NCI-H345 (cell line): ENCODE measurements at places on chromosomes 11 and 22.

DNA sequence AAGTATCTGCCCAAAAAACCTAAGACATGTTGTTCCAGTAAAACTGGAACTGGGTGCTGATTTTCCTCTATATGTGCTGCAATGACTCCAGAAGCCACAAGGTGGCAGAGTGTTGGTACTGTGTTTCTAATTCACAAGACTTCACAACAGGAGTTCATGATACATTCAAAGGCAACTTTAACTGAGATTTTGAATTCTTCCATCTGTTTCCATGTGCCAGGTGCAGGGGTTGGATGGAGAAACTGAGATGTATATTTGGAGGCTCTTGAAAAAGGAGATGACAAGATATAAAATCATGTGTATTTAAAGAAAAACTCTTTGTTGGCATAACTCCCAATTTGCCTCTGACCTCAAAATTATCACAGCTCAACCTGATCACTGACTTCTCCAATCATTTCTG lies 1098.6 kb upstream of the CCDC90B start:
- DNase-seq = peak; percentile 25

DNA sequence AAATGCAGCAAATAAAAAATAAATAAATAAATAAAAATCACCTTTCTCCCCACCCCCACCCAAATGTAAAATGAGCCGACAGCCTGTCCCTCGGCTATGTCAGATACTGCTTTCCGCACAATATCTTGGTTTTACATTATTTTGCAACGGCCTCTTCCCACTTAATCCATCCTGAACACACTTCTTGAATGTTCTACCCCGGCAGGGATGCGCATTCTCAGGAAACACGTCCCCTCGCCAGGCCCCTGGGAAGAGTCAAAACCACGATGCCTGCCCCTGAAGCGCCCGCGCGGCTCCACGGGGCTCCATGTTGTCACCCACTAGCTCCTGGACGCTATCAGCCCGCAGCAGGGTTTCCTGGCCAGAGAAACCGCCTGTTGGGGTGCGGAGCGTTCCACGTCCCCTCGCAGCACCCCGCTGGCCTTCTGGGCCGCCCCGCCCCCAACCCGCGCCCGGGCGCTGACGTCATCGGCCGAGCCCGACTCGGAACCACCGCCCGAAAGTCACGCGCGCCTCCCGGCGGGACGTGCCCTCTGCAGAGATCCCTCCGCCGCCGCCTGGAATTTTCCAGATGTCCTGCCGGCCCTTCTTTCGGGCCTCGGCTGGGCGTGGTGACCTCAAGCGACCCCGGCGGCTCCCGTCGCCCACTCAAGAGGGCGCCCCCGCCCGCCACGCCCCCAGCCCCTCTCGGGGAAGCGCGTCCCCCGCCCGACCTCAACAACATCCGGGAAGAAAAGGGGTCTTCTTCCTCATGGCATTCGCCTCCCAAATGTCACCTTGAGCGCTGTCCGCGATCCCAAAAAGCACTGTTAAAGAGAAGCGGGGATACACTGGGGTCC lies 585 bp upstream of the NEAT1 start:
- DNase-seq = no peak

- DNase-seq = no peak
These were observed 147.0 kb downstream of the PAX6 start for GRCh38 chr11:31664129-31664528.

DNA sequence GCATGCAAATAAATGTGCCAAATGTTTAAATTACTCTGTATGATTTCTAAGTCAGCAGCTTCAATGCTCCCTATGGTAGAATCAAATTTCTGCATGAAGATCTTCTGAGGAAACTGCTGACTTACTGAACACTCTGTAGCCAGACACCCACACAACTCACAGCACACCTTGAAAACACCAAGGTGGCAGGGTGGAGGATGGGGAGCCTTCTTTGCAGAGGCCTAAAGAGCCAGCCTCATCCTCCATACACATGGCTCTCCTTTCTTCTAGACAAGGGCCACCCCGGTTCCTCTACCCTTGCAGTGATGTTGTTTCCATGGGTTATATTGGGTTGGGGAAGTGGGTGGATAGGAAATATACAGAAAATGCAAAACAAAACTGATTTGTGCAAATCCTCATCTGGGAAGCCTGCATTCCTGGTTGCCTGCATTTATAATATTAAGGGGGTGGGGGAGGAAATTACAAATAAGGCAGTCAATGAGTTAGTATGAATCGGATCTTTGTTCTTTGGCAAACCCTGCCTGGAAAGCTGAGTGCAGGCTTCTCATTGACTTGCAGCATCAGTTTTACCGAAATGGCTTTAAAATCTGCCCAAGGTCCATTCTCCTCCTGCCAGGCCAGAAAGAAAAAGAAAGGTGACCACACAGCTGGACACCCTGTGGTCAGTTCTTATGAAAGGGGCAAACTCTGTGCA lies 15.8 kb upstream of the ETS1 start:
- no peak for DNase-seq

DNA sequence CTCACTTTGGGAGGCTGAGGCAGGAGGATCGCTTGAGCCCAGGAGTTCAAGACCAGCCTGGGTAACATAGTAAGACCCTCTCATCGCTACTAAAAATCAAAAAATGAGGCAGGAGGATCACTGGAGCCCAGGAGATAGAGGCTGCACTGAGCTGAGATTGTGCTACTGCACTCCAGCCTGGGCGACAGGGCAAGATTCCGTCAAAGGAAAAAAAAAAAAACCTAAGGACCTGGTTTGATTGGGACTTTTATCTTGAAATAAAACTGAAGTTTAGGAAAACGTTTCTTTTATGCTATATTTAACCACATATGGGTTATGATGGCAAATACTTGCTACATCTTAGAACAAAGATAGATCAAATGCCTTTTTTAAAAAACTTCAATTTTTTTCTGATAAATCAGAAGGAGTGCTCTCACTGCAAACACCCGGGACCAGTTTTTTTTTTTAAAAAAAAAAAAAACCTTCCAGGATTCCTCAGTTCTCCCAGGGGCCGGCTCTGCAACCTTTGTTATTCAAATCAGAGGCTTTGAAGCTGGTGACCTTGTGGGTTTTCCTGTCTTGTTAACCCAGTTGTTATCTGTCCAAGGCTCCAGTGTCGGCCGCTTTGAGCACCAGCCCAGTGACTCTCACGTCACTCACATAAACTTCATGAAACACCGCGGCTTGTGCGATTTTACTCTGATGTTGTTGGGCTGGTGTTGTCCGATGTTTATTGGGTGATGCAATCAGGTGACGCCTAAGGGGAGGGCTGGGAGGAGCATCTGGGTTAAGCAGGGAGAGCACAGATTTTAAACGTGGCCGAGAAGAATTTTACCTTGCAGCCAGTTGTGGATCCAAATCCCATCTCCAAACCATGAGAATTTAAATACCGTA lies 24.7 kb upstream of the SLC22A12 start:
- DNase-seq = peak; percentile 56

- no peak for DNase-seq
These were observed 825 bp downstream of the FBXO3 start for GRCh38 chr11:33773404-33773986.

DNA sequence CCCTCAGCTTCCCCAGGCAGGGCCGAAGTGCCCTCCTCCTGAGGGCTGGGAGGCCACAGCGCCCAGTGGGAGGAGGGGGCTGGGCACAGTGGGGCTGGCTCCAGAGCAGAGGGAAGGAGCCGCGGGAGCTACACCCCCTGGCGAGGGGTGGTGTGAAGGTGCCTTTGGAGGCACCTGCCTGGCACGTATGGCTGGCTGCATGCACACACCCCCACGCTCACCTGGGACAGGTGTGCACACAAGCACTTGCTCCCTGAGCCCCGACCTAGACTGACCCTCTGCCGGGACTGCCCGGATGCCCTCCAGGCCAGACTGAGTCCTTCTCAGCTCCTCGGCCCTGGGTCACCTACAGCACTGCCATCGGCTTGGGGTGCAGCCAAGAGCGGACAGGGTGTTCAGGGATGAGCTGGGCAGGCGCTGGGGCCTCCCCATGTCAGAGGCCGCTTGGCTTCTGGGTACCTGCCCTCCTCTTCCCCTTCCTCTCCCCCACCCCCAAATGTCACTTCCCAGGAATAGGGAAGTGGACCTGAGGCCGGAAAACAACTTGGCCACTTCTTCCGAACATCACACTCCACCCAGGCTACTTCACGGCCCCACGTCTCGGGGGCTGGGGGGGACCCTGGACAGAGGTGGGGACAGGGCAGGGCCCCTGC lies 7.4 kb upstream of the PIM3 start:
- no peak for DNase-seq

DNA sequence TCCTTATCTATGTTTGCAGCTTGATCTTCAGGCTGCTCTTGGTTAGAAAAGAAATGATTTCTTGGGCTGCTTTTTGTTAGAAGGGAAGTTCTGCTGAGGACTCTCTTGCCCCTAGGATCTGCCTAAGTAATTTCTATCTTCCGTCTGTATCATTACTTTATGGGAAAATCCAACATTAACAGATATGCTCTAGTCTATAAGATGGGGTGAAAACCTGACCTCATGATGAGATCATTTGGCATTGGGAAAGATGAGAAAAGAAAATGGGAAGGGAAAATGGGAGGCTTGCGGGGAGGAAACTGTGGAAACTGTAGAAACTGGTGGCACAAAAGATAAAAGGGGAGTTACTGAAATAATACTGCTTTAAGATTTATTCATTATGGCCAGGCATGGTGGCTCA lies 63.6 kb downstream of the FDX1 start:
- no peak for DNase-seq

DNA sequence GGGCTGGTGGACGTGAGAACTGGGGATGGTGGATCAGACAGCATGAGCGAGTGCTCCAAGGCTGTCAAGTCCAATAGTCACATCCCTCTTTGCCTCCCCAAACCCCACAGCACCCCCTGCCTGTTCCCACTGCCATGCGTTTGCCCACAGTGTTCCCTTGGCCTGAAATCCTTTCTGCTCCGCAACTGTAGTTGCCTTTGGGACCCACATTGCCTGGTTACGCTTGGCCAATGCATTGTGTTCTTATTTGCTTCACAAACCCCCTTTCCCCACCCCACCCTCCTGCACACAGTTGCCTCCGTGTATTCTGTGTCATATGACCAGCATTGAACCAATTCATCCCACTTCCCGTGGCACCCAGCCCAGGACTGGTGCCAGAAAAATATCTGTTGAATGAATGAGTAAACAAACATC lies 2.1 kb upstream of the KIAA0930 start:
- DNase-seq = peak; percentile 94

DNA sequence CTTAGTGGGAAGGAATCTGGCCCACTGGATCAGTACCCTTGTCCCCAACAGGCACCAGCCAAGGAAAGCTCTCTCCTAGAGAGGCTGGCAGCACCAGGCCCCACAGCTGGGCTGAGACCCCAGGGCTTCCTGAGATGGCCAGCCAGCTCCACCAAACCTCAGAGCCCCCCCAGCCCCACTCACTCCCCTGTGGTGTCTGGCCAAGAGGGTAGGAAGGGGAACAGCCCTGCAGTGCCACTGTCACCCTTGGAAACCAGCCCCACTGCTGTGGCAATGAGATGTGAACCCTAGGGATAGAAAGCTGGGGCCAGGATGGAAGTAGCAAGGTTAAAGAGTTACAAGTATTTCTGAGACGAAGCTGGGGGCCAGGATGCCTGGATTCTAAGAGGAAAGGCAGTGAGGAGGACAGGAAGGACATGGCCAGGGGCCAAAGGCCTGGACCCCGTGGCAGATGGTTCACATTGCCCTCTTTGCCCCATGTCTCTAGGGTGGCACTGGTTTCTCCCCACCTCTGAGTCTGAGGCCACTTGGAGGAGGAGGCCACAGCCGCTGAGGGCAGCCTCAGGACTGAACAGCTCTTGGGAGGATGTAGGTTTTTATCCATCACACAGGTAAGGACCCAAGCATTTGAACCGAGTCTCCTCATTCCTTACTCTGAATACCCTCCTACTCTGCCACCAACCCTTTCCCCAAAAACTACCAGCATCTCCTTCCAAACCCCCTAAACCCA lies 28.8 kb downstream of the NRXN2 start:
- DNase-seq = no peak

GRCh38 chr11:31847761-31848160 lies 36.6 kb upstream of the PAX6 start:
- DNase-seq = no peak

DNA sequence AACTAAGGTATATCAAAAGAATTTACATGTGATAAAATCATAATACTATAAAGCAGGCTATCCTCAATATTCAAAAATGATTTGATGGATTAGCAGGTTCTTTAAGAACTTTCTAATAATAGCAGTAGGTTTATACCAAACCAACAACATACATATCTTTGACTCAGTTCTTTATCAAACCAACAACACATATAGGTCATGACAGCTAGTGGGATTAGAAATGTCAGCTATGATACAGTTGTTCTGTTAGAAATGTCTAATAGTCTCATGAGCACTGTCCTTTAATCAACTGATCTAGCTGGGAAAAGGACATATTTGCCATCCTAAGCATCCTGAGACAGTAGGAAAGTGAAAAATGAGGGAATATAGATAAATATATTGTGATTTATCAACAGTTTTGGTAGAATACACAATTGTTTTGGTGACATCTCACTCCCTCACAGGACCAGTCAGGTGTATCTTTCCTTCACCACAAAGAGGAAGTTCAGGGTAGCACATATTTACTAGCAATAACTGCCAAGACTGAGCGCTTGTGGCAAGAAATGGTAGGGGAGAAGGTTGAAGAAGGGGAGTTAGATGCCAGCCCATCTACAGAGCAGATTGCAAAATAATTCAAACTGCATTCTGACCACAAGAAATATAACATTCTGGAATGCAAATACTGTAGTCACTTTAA lies 90.8 kb upstream of the APOA1 start:
- no peak for DNase-seq

DNA sequence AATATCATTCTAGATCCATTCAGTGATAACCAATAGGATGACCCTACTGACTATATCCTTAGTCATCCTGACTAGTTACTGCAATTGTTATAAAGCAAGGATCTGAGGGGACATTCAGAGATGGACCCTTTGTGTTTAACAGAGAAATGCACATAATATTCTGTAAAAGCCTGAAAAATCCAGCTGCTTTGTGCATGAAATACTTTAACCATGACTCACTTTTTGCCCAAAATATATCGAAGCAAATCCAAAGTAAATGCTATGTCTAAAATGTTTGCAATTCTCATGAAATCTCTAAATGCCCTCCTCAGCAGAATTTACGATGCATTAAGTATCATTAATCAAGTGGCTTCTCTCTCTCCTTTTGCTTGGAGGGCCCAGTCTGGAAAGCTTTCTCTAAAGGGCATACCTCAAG lies 178.8 kb upstream of the MTMR2 start:
- DNase-seq = no peak

- DNase-seq = no peak
These were observed 23.1 kb downstream of the RPS6KA4 start for GRCh38 chr11:64382047-64382446.

DNA sequence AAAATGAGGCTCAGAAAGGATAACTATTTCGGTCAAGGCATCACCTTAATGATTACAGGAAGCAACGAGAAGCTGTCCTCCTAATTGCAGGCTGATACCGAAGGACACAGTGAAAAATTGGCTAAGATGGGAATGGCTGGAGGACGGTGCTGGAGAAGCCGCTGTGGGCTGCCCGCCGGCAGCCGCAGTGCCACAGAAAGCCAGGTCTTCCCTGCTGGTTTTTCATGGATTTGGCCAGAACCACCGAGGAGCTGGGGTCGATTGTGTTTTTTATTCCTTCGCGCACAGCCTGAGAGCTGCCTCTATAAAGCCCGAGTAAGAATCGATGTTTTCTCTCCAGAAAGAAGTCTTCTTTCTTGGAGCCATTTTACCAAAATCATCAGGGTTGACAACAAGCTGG lies 1484.2 kb downstream of the BRD1 start:
- DNase-seq = no peak
